OCI-M1 (cell line): ENCODE measurements at places on chromosomes 11 and 22.

GRCh38 chr11:47387944-47388696 is 9.8 kb upstream of the SPI1 start:
- DNase-seq: no peak

- peak; percentile 92 for DNase-seq
Observed at GRCh38 chr11:48006301-48006992, 26.1 kb downstream of the PTPRJ start.

- DNase-seq: no peak
Observed at GRCh38 chr11:64753380-64754123, 6.2 kb downstream of the PYGM start.

DNA sequence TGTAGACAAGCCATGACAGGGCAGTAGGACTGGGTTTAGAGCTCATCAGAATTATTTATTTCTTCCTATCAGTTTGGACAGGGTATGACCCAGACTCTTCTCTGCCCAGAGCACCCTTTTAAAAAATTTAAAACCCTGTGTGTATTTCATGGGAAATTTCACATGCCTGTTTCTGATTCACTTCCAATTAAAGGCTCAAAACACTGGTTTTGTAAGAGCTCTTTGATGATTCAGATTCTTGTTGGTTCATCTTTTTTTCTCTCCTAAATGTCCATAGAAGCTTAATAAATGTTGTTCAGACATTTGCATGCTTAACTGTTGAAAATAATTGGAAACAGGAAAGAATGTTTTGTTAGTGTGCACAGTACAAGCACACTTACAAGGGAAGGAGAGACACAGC is 13.8 kb downstream of the FLI1 start:
- DNase-seq: no peak

DNA sequence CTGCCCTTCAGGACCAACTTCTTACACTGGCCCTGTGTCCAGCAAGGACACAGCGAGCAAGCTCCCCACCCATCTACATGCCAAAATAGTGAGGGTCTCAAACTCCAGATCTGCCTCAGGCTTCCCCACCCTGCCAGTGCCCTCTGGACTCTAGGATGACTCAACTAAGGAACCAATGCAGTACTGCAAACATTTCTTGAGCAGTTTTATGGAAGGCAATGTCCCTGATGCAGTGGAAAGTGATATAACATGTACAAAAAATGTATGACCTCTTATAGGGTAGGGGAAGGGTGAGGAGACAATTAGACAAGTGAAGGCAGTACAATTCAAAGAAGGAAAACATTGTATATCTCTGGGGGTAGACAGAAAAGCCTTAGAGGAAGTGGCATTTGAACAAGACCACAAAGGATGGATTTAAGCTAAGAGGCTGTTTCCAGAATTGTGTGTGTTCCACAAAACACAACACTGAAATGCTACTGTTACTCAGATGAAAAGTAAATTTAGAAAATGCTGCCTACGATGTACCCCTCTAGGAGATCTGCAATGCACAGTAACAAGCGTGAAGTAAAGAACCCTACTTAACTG is 47.3 kb downstream of the RAB30 start:
- no peak for DNase-seq

DNA sequence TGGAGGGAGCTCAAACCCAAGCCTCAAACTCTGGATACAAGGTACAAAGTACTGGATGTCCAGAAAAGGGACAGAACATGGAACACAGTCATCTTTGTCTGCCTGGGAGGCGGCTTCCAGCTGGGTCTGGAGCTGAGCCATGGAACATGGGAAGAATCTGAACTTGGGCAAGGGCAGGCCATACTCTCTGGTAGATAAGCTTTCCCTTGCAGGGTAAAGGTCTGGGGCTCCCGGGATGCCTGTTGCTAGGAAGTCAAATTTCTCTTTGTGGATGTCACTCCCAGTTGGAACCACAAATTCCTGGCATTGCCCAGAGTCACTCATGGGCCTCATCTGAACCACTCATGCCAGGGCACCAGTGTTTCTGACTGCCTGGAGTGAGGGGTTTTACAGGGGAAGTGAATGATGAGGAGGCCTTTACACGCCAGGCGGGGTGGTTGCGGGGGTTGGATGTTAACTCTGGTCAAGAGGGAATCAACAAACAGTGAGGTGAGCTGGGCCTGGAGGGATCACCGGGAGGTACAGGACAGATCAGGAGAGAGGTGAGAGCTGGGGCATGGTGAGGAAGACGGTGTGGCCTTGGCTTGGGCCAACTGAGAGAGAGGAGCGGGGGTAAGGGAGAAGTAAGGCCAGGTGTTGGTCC is 5.7 kb downstream of the FTH1 start:
- no peak for DNase-seq

DNA sequence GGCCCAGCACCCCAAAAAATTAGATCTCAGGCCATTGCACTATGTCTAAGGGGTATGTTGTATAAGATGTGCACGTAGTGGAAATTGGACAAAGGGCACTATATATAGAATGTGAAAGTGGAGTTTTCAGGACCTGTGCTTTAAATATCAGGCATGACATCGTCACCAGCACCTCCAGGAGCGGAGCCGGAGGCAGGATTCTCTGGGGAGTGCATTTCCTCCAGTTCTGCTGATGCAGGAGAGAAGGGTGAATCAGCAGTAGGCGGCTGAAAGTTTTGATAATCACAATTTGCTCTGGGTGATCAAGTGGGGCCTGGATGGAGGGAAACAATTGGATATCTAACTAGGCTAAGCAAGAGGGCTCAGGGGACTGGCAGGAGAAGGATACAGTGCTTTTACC is 69.1 kb upstream of the NTM start:
- DNase-seq: no peak

DNA sequence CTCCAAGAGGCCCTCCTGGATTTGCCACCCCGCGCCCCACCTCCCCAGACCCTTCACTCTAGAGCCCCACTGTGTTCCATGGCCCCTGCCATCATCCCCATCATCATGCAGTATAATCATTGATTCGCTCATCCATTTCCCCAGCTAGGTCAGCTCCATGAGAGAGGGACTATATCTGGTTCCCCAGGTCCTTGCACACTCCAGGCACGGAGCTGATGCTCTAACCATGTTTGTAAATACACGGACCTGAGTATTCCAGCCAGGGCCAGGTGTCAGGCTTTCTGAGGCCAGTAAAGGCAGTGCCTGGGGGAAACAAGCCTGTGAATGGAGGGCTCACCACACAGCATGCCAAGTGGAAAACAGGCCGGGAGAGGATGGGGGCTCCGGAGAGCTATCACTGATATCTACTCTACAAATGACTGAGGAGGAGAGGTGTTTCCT is 27.1 kb upstream of the OAF start:
- DNase-seq: no peak

GRCh38 chr22:38984224-38984623 is 2.1 kb downstream of the APOBEC3B start:
- peak; percentile 87 for DNase-seq

- DNase-seq: no peak
Observed at GRCh38 chr22:21042978-21043859, 2.5 kb upstream of the LRRC74B start.

DNA sequence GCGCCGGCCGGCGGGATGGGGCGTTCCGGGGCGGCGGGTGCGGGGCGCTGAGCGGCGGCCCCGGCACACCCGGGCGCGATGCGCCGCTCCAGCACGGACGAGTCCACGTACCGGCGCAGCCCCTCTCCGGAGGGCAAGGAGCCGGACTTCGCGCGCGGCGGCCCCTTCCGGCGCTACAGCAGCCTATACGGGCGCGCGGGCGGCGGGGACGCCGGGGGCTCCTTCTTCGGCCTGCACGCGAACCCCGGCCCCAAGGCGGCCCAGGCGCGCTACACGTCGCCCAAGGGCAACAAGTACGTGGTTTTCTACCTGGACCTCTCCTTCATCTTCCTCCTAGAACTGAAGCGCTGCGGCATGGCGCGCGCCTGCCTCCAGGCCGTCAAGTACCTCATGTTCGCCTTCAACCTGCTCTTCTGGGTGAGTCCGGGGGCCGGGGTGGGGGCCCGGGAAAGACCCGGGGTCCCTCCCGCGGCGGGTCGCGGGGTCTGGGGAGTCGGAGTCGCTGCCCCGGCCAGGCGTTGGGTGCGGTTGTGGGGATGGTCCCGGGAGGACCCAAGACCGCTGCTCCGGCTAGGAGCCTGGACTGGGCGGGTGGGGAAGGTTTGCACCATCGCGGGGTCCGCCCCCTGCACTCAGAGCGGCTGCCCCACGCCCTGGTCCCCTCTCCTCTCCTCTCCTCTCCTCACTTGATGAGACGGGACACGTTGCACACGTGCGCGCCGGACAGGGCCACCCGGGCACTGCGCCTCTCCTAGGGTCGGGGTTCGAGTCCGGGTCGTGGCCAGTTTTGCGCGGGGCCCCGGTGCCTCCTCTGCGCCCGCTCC is 7.5 kb downstream of the TSPAN4 start:
- DNase-seq: no peak

DNA sequence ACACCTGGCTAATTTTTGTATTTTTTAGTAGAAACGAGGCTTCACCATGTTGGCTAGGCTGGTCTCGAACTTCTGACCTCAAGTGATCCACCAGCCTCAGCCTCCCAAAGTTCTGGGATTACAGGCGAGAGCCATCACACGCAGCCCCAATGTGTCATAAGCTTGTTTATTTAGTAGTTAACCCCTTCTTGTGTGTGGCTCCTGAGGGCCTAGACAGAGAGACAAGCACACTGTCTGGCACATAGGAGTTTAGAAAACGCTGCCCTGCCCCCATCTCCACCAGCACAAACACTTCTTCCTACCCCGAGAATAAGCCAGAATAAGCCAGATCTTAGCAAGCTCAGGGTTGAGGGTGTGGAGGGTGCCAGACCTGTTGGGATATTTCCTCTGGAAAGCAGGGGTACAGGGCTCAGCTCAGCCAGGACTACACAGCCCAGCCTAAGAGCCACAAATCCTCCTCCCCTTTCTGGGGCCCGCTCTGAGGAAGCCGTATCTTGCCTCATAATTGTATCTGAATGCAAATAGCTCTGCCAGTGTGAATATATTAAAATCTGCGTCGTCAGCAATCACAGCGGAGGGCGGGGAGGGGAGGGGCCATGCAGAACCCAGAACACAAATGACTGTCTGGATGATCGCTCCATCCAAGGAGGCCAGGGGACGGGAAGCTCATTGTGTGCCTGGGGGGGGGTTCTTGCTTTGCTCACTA is 247.3 kb downstream of the MN1 start:
- peak; percentile 3 for DNase-seq

DNA sequence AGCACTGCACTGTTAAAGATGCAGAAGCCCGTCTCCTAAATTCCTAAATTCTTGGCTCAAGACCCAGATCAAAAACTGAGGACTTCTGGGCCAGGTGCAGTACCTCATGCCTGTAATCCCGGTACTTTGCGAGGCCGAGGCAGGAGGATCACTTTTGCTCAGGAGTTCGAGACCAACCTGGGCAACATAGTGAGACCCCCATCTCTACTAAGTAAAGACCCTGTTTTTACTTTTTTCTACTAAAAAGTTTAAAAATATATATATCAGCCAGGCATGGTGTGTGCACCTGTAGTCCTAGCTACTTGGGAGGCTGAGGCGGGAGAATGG is 29.7 kb downstream of the PDGFB start:
- no peak for DNase-seq

DNA sequence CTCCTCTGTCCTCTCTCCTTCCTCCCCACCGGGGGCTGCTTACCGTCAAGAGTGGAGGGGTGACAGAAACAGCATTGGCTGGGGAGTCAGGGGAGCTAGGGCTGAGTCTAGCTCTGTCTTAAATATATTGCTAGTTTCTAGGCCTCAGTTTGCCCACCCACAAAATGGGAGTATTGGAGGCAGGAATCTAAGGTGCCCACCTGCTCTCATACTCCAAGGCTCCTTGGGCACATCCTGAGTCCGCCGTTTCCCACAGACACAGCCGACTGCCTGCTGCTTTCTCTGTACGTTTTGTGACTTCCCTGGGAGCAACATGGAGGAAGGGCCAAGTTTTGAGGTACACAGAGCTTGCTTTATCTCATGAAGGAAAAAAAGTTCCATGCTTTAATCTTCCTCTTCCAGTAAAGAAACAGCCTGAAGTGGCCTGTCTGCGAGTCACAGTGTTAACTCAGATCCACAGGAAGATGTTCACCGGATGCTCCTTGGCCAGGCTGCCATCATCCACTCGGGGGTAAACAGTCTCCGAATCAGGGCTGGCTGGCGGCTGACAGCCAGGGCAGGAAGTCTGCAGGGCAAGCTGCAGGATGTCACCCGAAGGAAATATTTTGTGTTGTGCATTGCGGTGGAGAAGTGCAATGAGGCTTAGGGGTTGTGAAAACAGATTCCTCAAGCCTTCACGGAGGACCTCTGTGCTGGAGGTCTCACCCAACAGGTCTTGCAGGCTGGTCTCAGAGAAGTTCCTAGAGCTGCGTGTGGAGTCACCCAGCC is 11.0 kb upstream of the CERK start:
- no peak for DNase-seq

GRCh38 chr11:27615833-27616232 is 84.4 kb downstream of the BDNF start:
- DNase-seq: no peak

GRCh38 chr11:18329196-18329870 is 7.0 kb downstream of the GTF2H1 start:
- DNase-seq: peak; percentile 34

GRCh38 chr22:16968218-16968595 is 39.8 kb downstream of the GAB4 start:
- no peak for DNase-seq

- DNase-seq: no peak
Observed at GRCh38 chr11:69999721-70000120, 78.4 kb upstream of the ANO1 start.

DNA sequence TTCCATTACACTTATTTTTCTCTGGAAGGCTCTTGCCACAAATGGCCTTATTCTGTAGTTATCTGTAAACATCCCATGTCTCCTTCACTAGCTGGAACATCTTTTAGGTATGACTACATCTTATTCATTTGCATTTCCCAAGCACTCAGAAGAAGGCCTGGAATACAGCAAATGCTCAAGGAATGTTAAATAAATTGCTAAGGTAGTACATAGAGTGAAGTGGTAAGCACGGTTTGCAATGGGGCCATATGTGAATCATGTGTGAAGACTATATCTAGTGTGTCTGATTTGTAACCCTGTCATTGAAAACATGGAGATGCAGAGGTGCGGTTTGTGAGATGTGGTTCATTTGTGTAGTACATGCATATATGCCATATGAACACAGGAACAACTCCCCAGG is 33.5 kb downstream of the GDPD4 start:
- no peak for DNase-seq

DNA sequence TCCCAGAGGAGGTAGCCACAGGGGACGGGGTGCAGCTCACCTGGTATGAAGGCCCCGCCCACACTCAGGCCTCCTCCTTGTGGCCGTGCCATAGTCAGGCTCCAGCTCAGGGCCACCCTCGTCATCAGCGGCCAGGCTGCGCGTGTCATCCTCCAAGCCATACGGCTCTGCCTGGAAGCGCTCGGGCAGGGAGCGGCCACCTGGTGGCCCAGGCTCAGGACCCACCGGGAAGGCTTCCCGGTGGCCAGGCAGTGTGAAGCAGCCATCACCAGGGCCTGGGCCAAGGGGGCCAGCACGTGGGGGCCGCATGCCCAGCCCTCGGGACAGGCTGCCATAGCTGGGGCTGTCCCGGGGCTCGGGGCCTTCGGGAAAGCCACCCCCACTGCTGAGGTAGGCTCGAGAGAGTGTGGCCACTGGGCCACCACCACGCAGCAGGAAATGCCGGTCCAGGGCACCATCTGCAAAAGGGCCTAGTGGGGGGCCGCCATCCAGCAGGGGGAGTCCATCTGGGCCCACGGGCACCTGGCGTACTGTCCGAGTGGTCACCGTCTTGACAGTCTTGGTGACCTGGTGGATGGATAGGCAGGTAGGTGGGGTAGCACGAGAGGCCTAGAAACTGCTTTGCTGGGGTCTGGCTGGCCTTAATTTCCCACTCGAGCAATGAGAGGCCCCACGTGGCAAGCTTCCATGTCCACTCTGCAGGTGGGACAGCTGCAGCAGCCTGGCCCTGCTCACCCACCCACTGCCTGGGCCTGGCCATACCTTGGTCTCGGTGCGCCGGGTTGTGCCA is 35.3 kb downstream of the ARVCF start:
- DNase-seq: no peak
